Ovary (tissue), 10 donors: ENCODE measurements at places on chromosomes 6 and 20. TPM values are rescaled to one million over a fixed set of nuclear protein-coding genes. Genes with fewer than 3 reads are reported as not detected.

- no peak overlapping the region for H3K27ac ChIP-seq
- DNase-seq: no peak
- H3K36me3 ChIP-seq: no peaks in the 10 kb centered on the region
- no peaks in the 10 kb centered on the region for H3K4me1 ChIP-seq
- no peaks in the 10 kb centered on the region for H3K27me3 ChIP-seq
- H3K4me3 ChIP-seq: no peak overlapping the region
Observed at GRCh38 chr6:128532827-128533226, 12.4 kb upstream of the PTPRK start.

GRCh38 chr6:161830866-161831616 lies 557.2 kb upstream of the AGPAT4 start:
- no peaks in the 10 kb centered on the region for H3K4me1 ChIP-seq
- no peaks in the 10 kb centered on the region for H3K36me3 ChIP-seq
- no peaks in the 10 kb centered on the region for H3K27me3 ChIP-seq
- no peak for DNase-seq

DNA sequence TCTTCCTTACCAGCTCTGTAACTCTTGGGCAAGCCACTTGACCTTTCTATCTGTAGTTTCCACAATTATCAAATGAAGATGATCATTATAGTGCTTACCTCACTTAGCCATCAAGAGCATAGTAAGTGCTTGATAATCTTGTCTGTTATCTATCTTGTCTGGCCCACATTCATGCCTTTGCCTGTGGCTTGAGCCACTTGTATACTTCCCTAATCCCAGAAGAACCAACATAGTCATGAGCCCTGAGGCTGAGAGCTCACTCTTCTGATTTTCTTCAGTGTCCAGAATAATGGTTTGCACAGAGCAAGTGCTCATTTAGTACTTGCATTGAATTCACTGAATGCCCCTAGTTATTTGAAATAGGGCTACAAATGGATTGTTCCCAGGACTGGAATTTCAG lies 108.2 kb downstream of the SASH1 start:
- H3K4me1 ChIP-seq: no peaks in the 10 kb centered on the region
- H3K4me3 ChIP-seq: no peak overlapping the region
- H3K27ac ChIP-seq: no peak overlapping the region
- H3K27me3 ChIP-seq: no peaks in the 10 kb centered on the region
- no peaks in the 10 kb centered on the region for H3K36me3 ChIP-seq

AK9 gene
- 5.5 TPM for total RNA-seq

DNA sequence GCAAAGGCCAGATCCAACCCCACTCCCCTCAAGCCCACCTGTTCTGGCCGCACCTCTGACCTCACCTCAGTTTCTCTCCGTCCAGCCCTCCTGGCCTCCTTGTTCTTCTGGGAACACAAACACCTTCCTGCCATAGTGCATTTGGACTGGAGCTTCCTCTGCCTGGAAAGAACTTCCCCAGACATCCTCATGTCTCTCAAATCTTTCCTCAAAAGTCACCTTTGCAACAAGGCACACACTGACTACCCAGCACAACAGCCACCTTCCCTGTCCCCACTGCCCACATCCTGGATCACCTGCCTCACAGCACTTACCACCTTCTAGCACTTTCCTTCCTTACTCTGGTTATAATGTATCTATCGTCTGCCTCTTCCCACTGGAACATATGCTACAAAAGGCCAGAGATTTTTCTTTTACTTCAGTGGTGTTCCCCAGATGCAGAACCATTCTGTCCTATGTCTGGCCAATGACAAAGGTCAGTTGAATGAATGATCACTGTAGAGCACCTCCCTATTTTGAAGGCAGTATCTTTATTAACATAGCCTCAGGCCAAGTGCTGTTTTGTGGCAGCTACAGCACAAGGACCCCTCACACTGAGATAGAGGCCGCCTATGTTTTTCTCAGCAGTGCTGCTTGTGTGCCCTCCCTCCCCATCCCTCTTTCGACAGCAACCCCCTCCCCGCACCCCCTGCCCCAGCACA lies 4.1 kb downstream of the HLA-B start:
- no peaks in the 10 kb centered on the region for H3K4me1 ChIP-seq
- H3K4me3 ChIP-seq: no peak overlapping the region
- no peak for DNase-seq
- H3K27me3 ChIP-seq: no peaks in the 10 kb centered on the region
- H3K36me3 ChIP-seq: no peaks in the 10 kb centered on the region

CFAP61 gene
- total RNA-seq: not detected

- H3K27ac ChIP-seq: no peak overlapping the region
- no peak overlapping the region for H3K4me3 ChIP-seq
- H3K36me3 ChIP-seq: no peaks in the 10 kb centered on the region
- H3K27me3 ChIP-seq: no peaks in the 10 kb centered on the region
Observed at GRCh38 chr20:51128198-51128597, 105.3 kb upstream of the KCNG1 start.

BPI gene
- total RNA-seq: 0.45 TPM

POPDC3 gene
- not detected for total RNA-seq

DNA sequence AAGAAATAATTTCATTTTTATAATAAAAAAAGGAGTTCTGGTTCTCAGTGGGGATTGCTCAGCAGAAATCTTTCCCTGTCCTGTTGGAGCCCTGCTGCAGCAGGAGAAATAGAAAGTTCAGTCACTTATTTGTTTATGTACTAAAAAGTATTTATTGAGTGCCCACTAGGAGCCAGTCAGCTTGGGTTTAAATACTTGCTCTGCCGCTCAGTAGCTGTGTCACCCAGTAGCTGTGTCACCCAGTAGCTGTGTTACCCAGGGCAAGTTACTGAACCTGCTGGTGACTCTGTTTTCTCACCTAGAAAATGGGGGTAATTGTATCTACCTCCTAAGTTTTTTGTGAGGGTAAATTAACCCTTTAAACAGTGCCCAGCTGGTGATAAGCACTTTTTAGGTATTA lies 32.9 kb downstream of the FOXF2 start:
- no peaks in the 10 kb centered on the region for H3K27me3 ChIP-seq
- no peaks in the 10 kb centered on the region for H3K36me3 ChIP-seq
